Fibroblast of skin of right biceps (primary cell): ENCODE measurements at places on chromosomes 13 and 19.
A peak's percentile ranks its signal among the peaks of the same experiment; 100 is the strongest.

GRCh38 chr19:48271531-48272151 is 1.8 kb downstream of the ZNF114 start:
- peak; percentile 54 for DNase-seq

GRCh38 chr19:13839938-13840304 is 37.0 kb upstream of the NANOS3 start:
- DNase-seq = peak; percentile 80

- no peak for DNase-seq
Observed at GRCh38 chr19:31257025-31257424, 92.2 kb downstream of the TSHZ3 start.

GRCh38 chr13:21330126-21330861 is 128.8 kb downstream of the ZDHHC20 start:
- peak; percentile 14 for DNase-seq

DNA sequence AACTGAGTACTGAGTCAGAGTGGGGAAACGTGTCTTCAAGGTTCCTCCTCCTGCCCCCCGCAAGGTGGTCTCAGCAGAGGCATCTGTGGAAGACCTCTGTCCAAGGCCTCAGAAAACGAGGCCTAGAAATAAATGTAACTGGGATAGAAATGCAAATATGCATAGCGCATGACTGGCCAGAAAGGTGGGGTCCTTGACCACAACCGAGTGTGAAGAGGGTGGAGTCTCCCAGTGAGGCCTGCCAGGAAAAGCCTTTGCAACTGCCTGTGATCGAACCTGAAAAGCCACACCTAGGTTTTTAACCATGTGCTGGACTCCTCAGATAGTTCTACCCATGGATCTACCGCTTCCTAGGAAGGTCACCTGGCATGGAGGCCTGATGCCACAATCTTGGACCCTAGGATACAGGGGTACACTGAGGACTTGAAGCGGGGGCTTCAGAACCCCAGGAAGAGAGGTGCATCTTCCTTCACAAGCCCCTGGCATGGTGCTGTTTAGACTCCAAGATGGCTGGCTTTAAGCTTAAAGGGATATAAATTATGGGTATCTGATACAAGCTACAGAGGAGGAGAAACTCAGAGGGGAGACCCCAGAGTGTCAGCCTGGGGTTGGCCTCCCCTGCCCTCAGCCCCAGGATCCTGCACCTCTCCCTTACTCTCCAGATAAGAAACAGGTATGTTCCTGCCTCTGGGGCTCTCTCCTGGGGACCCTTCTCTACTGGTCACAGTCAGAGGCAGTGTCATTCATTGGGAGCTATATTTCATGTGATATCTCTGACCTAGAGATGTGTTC is 18.3 kb upstream of the SIGLEC6 start:
- no peak for DNase-seq

- DNase-seq = no peak
Observed at GRCh38 chr13:110416131-110417025, 109.3 kb downstream of the COL4A2 start.

GRCh38 chr19:45764475-45764874 is 4.6 kb downstream of the SIX5 start:
- DNase-seq = no peak

DNA sequence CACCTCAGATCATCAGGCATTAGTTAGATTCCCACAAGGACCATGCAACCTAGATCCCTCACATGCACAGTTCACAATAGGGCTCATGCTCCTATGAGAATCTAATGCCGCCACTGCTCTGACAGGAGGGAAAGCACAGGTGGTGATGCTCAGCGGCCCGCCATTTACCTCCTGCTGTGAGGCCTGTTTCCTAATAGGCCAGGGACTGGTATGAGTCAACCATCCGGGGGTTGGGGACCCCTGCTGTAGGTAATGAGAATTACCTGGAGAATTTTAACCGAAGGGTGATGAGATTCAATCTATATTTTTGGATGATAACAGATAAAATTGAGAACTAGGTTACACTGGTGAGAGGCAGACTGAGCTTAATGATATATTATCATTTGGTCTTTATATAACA is 101.4 kb downstream of the LACC1 start:
- no peak for DNase-seq

DNA sequence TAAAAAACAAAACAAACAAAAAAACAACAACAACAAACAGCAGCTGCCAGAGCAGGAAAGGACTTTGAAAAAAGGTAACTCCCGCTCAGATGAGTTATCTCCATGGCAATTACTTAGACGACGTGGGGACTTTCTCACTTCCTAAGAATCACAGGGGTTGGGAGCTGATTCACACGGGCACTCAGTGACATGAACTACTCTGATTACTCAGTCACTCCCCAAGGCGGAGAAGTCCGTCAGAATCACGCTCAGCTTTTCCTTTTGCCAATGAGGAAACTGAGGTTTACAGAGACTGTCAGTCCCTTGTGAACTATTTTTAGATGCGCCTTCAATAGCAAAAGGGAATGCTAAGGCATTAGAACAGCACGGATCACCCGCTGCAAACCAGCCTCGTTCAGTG is 32.3 kb upstream of the MATK start:
- peak; percentile 45 for DNase-seq

GRCh38 chr13:44826591-44827350 is 162.5 kb downstream of the NUFIP1 start:
- no peak for DNase-seq

DNA sequence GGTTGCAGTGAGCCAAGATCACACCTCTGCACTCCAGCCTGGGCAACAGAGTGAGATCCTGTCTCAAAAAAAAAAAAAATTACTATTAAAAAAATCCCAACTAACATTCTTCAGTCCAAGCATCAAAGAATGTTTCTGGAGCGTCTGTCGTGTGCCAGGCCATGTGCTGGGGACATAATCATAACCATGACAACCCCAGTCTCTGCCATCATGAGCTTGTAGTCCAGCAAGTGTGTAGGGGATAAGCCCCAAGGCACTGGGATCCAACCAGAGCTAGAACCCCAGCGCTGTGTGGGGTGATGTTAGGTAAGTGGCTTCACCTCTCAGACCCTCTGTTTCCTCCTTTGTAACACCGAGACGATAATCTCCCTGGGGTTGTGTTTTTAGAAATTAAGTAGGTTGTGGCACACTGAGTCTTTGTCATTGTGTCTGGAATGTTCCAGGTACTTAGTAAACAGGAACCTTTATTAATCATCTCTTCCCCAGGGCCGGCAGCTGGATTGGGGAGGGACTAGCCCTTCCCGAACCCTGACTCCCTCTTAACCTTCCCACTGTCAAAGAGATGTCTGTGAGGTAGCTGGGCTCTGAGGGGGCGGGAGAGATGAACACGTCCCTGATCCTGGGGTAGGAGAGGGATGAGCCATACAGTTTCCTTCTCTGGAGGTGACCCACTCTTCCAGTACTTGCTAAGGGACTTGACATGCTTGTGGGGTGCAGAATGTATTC is 5.2 kb downstream of the ITPKC start:
- no peak for DNase-seq

DNA sequence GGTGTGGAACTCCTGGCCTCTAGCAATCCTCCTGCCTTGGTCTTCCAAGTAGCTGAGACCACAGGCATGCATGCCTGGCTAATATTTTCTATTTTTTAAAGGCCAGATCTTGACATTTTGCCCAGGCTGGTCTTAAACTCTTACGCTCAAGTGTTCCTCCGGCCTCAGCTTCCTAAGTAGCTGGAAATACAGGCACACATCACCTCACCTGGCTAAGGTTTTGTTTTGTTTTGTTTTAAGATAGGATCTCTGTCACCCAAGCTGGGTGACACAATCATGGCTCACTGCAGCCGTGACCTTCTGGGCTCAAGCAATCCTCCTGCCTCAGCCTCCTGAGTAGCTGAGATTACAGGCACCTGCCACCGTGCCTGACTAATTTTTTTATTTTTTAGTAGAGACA is 5.5 kb upstream of the RLN3 start:
- no peak for DNase-seq

- DNase-seq = no peak
Observed at GRCh38 chr19:44943801-44944249, 1.8 kb downstream of the APOC4 start.
